ENCODE measurements at places on chromosomes 5 and 9.

DNA sequence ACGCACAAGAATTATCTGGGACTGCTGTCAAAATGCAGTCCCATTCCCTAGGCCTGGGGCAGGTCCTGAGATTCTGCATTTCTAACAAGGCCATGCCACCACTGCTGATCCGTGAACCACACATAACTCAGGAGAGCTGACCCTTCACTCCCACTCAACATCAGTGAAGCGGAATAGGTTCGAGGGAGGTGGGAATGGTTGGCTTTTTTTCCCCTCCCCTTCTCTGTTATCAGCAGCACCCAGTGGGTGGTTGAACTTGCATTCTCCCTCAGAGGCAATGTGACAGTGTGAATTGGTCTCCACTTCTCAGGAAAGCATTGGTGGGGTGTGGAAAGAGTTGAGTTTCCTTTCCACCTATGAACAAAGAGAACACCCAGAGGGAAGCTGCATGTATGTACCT, 344.3 kb downstream of the GADD45G start:
- no peak for DNase-seq

- no peak for DNase-seq
Measured at GRCh38 chr5:168314735-168315411, 23.4 kb downstream of the WWC1 start.

GRCh38 chr5:126515337-126515736, 79.7 kb downstream of the ALDH7A1 start:
- DNase-seq, result no peak

GRCh38 chr5:132473019-132473531, 17.5 kb downstream of the IRF1 start:
- no peak for DNase-seq

DNA sequence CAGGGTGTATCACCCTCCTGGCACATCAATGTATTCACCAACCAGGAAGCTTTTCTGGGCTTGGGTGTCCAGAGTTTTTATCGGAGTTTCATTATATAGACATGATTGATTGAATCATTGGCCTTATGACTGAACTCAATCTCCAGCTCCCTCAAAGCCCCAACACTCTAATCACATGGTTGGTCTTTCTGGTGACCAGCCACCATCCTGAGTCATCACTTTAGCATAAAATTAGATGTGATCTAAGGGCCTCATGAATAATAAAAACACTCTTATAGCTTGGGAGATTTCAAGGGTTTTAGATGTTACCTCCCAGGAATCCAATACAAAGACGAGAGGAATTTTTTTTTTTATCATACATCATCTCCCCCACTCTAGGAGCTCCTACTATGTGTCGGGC, 7.7 kb upstream of the PBX3 start:
- no peak for DNase-seq

DNA sequence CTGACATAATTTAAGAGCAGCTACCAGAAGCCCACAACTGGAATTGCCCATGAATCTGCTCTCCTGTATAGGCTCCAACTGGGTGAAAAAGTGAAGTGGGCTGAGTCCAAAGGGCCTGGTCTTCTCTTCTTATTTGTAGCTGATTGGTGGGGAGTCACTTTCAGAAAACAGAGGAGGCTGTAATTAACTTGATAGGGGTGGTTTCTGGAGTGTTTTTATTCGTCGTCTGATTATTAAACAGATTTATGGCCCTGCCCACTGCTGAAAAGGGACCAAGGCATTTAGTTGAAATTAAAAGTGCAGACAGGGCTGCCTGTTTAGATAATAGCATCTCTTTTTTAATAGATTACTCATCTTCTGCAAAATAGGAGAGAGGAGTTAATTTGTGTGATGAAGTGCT, 81.0 kb upstream of the SAP30L start:
- no peak for DNase-seq

All from activated naive CD4-positive, alpha-beta T cell treated with anti-CD3 and anti-CD28 coated beads, Interleukin-2, amount 50 U/mL, for 16 hours (primary cell).